DMS 273 treated with DMSO at 0.1 percent for 48 hours (cell line): ENCODE measurements at places on chromosomes 6 and 20.

GRCh38 chr6:27205375-27206278 is 41.9 kb upstream of the PRSS16 start:
- no peak for DNase-seq

DNA sequence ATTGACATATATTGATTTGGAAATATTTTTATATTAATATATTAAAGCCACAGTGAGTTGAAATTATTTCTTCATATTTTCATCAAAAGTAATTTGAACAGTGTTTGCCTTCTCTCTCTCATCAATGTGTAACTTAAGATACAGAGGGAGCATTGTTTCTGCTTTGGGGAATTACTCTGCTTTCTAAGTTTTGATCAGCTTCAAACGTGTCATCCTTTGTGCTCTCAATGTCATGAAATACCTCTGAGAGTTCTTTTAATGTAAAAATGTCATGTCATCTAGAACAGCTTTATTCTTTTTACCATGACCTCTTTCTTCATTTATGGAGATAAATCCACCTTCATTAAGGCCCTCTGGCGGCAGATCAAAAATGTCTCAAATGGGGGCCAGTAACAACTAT is 259.4 kb upstream of the STXBP5 start:
- DNase-seq: no peak

- DNase-seq: no peak
Measured at GRCh38 chr6:66489269-66489987, 782.4 kb upstream of the EYS start.

GRCh38 chr20:36115925-36116324 is 38.6 kb upstream of the EPB41L1 start:
- DNase-seq: no peak

DNA sequence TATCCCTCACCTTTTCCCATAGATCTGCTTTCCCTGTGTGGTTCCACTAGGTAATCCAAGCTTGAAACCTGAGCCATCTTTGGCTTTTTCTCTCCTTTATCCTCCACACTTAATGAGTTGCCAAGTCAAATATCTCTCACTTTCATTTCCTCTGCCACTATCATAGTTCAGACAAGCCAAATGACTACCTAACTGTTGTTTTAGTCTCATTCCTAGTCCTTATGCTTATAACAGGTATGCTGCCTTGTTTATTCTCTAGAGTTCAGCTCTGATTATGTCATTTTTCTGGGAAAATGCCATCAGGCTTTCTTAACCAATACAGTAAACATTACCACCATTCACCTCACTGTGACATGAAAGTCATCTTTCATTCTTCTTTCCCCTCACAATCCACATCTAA is 6.5 kb downstream of the EFHC1 start:
- DNase-seq: no peak

DNA sequence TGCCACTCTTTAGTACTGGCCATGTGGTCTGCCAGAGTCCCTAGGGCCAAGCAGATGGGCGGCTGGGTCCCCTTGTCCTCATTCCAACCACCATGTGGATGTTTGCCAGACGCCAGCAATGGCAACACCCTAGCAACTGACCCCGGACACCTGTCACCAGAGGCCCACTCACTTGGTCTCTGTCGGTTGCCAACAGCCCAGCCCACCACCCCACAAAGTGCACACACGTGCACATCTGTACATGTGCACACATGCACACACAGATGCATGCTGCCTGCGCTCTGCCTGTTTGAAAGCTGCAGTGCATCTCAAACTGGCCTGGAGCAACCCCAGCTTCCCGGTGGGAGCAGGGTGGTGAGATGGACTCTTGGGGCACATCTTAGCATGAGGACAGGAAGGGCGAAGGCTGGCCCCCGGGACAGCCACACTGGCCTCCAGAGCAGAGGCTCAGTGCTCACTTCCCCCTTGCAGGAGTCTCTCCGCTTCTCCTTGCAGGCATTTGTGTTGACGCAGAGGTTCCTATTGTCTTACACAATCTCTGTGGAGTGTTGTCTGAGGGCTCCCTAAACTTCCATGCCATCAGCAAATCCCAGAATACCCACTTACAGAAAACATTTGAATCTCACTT is 54.0 kb downstream of the PSMG4 start:
- DNase-seq: no peak

DNA sequence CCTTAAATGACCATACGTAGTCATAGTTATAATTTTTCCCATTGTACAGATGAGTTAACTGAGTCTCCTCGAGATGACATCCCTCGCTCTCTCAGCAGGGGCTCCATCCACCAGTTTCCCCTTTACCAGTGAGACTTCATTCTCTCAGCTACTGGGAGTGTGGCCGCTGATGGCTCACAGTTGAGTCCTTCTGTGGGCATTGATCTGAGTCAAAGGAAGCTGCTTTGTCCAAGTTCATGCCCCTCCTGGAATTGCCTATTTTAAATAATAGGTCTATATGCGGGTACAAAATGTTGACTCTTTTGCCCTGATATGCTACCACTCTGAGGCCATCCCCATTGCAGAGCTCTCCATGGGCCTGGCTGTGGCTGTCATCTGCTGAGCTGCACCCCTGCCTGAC is 14.8 kb upstream of the CST1 start:
- no peak for DNase-seq

- no peak for DNase-seq
Measured at GRCh38 chr6:145548933-145549648, 186.2 kb downstream of the EPM2A start.

DNA sequence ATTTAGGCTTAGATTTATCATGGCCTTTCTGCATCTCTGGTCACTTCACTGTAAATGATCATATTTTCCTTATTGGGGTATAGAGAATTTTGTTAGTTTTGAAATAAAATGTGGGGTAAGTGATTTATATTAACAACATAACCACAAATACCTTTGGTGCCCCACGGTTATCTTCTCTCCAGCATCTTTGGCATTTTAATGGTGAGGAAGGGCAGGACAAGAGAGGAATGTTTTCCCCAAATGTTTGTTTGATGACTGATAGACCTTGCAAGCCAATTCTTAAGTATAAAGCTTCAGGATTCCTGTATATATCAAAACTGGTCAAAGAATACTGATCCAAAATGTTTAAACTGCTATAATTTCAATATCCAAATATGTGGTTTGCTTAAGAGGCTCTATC is 171.6 kb upstream of the SMLR1 start:
- no peak for DNase-seq
